ENCODE measurements at places on chromosomes 2 and 18.

GRCh38 chr2:98458207-98458606 is 13.5 kb downstream of the INPP4A start:
- no peak for DNase-seq

- no peak for DNase-seq
These were observed 702.2 kb downstream of the RNF144A start for GRCh38 chr2:7619203-7619970.

DNA sequence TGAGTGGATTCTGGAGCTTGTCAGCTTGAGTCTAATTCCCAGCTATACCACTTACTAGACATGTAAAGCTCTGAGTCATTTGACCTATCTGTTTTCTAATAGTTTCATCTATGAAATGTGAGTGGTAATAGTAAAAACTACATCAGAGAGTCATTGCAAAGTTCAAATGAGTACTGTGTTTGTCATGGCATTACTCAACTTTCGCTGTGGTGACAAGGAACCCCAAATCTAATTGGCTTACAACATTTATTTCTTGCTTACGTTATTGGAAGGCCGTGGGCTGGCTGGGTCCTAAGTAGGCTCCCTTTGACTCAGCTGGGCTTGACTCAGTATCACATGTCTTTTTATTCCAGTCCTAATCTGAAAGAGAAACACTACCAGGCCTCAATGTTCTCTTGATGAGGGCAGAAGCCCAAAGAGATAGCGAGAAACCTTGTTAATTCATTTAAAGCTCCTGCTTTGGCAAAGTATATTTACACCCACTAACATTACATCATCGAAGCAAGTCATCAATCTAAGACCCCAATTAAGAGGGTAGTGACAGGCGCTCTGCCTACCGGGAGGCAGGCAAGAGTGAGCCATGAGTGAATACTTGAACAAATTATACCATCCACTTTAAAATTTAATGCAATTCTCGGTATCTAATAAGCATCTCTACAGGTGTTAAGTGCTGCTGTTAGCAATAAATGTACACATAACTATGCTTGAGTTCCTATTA is 431.8 kb upstream of the SPHKAP start:
- DNase-seq, result no peak

- DNase-seq, result no peak
These were observed 26.8 kb downstream of the PKDCC start for GRCh38 chr2:42074661-42075060.

DNA sequence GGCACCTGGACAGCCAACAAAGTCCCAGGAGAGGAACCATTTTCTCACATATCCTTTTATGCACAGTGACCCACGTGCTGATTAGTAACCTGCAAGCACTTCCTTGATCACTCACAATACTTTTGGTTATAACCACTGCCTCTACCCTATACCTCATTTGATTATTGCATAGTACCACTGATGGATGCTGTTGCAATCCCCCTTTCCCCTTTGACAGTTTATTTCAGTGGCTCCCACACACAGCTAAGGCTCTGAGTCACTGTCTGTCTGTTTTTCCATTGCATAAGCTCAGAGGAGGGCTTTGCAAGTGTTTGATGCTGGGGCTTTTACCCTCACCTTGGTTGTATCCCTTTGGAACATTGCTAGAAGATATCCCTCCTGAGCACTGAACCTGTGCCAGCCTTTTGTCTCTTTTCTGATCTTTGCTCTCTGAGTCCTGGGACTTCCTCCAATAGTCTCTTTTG is 101.7 kb upstream of the RBBP8 start:
- no peak for DNase-seq

DNA sequence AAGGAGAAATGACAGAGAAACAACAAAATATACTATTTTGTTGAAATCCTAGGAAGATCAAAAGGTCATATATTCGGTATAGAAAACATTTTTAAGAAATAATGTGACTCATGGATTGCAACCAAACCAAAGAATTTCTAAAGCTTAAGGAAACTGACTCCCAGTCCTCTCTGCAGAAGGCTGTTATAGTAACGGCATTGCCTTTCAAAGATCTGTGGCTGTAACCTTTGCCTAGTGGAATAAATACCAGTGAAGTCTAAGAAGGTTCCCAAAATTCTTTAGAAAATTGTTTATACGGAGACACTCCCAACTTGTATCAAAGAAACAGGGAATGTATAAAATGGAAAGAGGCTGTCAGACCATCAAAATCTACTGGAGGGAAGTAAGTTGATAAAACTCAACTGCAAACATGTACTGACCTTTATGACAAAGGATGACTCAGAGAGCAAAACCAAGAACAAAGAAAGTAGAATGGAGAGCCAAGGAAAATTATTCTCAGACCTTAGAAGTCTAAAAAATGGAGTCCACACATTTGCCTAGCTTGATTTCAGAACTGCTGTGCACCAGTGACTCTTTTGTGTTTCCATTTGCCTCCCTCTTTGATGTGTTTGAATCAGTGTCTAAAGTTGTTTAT is 48.6 kb upstream of the FSIP2 start:
- DNase-seq, result no peak

GRCh38 chr2:191012845-191013681 is 908 bp downstream of the STAT1 start:
- no peak for DNase-seq

DNA sequence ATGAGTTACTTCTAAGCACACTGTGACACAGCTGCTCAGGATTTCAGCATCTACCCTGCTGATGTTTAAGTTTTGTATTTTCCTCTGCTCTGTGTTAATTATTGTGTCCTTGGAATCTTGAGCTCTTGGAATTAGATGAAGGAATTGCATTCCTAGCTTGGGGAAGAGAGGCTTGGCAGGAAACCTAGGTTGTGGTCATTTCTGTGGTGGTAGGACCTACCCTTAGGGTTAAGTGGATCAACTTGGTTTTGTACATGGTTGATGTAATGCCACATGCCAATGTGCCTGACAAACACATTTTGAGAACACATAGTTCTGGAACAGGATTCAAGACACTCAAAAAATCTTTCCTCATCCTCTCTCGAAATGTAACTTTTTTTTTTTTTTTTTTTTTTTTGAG is 264.5 kb upstream of the MEX3C start:
- DNase-seq, result no peak
